Umbilical cord (tissue), 2 donors: ENCODE measurements at places on chromosomes 1 and 21. TPM values are rescaled to one million over a fixed set of nuclear protein-coding genes. Genes with fewer than 3 reads are reported as not detected.

MEX3A gene
- 4.6 TPM for total RNA-seq

GRCh38 chr1:56617141-56617540 lies 28.0 kb upstream of the PRKAA2 start:
- DNase-seq = no peak

- DNase-seq = no peak
Observed at GRCh38 chr21:40595806-40596205, 251.2 kb downstream of the DSCAM start.

DNA sequence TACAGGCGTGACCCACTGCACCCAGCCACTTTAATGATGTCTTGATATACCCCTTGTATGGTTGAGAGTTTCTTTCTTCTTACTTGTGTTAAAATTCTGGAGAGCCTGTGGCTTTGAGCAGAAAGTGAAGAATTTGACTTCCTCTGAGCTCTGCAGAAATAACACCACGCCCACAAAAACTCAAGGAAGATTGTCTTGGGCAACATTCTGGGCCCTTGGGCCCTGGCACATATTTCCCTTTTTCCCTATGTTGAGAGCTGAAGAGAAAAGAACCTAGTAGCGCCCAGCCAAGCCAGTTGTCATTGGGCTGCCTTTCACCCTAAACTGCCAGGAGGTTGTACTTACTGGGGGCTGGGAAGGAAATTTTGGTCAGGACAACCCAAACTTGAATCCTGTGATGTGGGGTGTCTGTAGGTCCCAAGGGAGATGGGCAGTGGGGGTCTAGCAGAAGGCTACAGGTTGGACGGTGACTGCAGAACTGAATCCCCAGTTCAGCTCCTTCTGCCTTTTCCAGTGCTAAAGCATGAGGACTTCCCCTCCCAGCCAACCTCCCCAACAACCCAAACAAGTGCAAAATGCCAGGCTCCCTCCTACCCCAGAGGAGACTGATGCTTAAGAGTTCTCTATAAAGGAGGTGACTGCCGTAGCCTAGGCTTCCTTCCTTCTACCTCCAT lies 11.7 kb upstream of the SNAPIN start:
- DNase-seq = peak; percentile 22
